ENCODE measurements at places on chromosomes 11 and 22. TPM values are rescaled to one million over a fixed set of nuclear protein-coding genes. Genes with fewer than 3 reads are reported as not detected.

- H3K27ac ChIP-seq, result no peak overlapping the region
- no peak overlapping the region for H3K4me3 ChIP-seq
- H3K36me3 ChIP-seq, result no peaks in the 10 kb centered on the region
- DNase-seq, result no peak
- no peaks in the 10 kb centered on the region for H3K27me3 ChIP-seq
Observed at GRCh38 chr11:3000032-3000961, 8.2 kb upstream of the NAP1L4 start.

DNA sequence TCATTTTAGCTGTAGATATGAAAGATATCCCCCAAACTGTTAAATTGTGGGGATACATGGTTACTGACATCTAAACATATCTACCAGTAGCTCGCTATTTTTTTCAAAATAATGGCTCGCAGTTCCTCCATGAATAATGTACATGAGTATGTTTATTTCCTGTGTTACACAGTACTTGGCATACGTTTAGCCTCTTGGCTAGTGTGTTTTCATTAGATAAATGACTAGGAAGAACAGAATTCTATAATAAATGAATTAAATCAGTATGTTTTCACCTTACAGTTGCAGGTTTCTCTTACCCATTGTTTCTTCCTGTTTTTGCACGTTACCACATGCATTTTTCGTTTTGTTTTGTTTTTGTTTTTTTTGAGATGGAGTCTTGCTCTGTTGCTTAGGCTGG, 21.8 kb downstream of the RNF169 start:
- H3K36me3 ChIP-seq, result no peaks in the 10 kb centered on the region
- no peak overlapping the region for H3K27ac ChIP-seq
- H3K4me3 ChIP-seq, result no peak overlapping the region
- H3K4me1 ChIP-seq, result peaks cover 4% of the 10 kb centered on the region

- H3K27me3 ChIP-seq, result no peaks in the 10 kb centered on the region
- no peak overlapping the region for H3K4me3 ChIP-seq
- no peaks in the 10 kb centered on the region for H3K36me3 ChIP-seq
Observed at GRCh38 chr11:105230586-105230985, 91.0 kb upstream of the CARD18 start.

- no peaks in the 10 kb centered on the region for H3K27me3 ChIP-seq
- H3K4me3 ChIP-seq, result no peak overlapping the region
- H3K27ac ChIP-seq, result no peak overlapping the region
- no peaks in the 10 kb centered on the region for H3K4me1 ChIP-seq
- no peak for DNase-seq
Observed at GRCh38 chr11:120775986-120776951, 247.6 kb upstream of the TBCEL start.

DNA sequence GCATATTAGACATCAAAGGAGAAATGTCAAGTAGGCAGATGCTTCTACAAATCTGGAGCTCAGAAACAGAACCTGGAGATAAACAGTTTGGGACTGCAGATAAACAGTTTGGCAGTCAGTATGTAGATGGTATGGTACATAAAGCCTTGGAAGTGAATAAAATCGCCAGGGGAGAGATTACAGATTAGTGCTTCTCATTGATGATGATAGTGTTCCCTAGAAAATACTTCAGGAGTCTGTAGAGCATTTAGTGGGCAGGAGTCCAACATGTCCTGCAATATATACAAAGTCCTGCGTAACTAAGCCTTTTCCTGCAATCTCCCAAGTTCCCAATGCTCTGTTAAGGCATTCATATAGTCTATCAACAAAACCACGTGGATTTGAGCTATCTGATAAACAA, 35.2 kb downstream of the NARS2 start:
- no peaks in the 10 kb centered on the region for H3K4me1 ChIP-seq
- no peaks in the 10 kb centered on the region for H3K36me3 ChIP-seq
- H3K4me3 ChIP-seq, result no peak overlapping the region
- no peak overlapping the region for H3K27ac ChIP-seq
- no peaks in the 10 kb centered on the region for H3K27me3 ChIP-seq
- no peak for DNase-seq

DNA sequence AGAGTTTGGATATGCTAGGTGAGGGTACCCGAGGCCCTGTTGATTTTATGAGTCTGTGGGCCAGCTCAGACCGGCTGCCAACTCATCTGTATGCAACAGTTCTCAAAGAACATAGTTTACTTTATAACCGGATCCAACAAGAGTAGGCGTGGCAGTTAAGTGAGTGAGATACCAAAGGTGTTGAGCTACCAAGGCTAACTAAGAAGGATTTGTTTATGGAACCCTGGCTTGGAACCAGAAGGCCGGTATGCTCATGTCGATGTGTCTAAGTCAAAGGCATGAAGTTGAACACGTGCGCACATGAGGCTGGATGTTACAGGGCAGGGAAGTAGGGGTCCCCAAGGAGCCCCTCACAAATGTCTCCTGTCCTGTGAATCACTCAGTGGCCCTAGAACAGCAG, at the start of gene KCNJ1:
TSS of gene KCNJ1 (minus strand) at position 20 of the 400 bp plus-strand sequence. CDS start 27,053 bp downstream, outside the sequence.
- H3K27ac ChIP-seq, result no peak within 1 kb of the TSS
- H3K4me3 ChIP-seq, result no peak within 1 kb of the TSS
- no peaks in the 10 kb centered on the region for H3K36me3 ChIP-seq
- H3K27me3 ChIP-seq, result no peaks in the 10 kb centered on the region
- DNase-seq, result peak; percentile 33

Gene MRPL48
- 31.2 TPM for total RNA-seq

Gene RIMBP3B
- not detected for total RNA-seq

Gene OR51E1
- total RNA-seq, result 0.85 TPM

Gene TREH
- total RNA-seq, result 34.7 TPM

Measured in Peyer's patch (tissue), 4 donors.